ENCODE measurements at places on chromosomes 7 and 10.

DNA sequence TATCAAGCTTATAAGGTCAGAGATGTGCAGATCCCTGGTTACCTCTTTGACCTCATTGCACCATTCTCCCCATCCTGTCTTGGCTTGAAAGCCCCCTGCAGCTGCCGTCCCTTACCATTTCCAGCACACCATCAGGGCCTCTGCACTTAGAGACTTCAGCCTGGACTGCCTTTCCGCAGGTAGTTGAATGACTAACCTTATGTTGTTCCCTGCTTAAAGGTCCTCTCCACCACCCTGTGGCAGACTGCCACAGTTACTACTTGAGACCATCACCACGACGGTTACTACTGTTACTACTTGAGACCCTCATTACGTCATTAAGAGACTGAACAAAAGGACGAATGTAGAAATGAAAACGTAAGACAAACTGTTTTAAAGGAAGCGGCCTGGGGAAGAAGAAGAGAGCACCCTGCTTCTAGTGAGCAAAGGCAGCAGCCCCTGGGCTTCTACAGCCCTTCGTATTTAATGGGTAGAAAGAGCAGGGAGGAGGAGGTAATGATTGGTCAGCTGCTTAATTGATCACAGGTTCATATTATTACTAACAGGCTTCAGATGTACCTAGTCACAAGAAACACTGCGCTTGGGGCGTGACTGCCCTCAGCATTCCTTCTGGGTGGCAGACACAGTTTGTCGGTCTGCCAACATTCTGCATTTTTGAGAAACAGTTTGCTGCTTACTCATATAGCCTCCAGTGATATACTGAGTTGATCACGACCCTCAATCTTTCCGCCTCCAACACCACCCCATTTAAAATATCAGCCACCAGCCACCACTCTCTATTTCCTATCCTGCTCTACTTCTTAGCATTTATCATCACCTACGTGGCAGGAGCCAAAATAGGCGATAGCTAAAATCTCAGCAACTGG is 74.1 kb upstream of the PARD3 start:
- DNase-seq, result no peak

DNA sequence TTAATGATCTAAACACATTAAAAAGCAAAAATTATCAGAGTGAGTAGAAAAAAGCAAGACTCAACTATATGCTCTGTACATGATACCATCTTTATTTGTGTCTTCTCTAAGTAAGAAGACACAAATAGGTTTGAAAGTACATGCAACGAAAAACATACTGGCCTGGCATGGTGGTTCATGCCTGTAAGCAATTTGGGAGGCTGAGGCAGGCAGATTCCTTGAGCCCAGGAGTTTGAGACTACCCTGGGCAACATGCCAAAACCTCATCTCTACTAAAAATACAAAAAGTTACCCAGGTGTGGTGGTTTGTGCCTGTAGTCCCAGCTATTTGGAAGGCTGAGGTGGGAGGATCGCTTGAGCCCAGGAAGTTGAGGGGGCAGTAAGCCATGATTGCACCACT is 78.1 kb upstream of the TOMM7 start:
- no peak for DNase-seq

DNA sequence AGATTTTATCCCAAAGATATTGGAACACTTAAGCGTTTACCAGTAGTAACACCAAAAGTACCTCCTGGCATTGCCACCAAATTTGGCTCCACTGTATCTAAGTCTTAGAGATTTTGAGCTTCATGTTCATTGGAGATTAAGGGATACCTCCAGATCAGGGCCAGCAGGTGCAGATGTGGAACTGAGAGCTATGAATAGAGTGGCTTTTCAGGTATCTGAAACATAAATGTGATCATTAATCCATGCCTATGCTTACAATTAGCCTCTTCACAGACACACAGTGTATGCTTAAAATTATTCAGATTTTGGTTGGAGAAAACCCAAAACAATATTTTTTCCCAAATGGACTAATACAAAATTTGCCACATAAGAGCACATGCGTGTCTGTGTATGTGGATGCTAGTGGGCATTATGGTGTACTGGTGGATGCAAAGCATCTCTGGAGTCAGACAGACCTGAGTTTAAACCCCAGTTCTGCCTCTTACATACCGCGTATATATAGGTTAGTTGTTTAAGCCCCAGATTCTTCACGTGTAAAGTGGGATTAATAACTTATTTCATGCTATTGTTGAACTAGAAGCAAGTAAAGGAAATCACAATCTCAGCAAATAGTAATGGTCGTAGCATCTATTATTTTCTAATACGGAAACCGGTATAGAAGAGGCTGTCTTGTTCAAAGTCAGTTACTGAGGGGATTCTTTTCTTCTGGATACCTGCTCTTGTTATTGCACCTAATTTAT is 6.8 kb upstream of the LRRC4 start:
- DNase-seq, result no peak

GRCh38 chr10:13990392-13990805 is 340.3 kb downstream of the FRMD4A start:
- no peak for DNase-seq

DNA sequence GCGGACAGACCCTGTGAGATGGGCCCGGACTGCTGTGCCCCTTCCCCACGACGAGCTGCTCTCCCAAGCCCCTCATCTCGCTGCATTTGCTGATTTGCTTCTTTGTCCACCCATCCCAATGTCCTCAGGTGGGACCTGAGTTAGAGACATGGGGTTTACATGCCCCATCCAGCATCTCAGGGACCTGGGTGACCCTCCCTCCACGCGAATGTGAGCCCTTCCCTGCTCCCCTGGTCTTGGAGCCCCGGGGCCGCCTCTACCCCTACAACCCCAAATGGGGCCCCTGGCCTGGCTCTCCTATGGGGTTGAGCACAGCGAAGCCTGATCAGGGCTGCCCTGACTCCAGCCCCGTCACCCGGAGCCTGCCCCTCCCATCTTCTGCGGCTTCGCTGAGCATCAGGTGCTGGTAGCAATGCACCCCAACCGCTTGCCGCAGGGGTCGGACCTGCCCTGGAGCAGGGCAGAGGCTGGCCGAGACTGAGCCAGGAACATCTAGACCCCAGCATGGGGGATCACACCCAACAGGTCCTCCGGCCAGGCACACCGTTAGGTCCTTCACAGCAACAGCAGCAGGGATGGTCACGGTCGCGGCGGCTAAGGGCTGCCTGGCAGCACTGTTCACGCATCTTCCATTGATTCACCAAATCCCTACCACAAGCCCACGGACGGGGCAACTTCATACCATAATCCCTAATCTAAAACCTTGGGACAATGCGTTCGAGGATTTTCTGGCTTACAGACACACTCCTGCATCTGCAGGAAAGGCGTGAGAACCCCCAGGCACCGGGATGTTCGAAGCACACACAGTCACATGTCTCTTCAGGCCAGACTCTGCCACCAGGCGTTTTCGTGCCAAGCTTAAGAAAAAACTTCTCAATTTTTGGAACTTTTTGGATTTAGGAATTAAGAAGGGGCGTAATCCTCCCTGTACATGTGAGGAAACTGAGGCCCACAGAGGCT is 15.5 kb downstream of the WDR86 start:
- DNase-seq, result no peak

GRCh38 chr10:420154-421121 is 269.0 kb downstream of the DIP2C start:
- no peak for DNase-seq

DNA sequence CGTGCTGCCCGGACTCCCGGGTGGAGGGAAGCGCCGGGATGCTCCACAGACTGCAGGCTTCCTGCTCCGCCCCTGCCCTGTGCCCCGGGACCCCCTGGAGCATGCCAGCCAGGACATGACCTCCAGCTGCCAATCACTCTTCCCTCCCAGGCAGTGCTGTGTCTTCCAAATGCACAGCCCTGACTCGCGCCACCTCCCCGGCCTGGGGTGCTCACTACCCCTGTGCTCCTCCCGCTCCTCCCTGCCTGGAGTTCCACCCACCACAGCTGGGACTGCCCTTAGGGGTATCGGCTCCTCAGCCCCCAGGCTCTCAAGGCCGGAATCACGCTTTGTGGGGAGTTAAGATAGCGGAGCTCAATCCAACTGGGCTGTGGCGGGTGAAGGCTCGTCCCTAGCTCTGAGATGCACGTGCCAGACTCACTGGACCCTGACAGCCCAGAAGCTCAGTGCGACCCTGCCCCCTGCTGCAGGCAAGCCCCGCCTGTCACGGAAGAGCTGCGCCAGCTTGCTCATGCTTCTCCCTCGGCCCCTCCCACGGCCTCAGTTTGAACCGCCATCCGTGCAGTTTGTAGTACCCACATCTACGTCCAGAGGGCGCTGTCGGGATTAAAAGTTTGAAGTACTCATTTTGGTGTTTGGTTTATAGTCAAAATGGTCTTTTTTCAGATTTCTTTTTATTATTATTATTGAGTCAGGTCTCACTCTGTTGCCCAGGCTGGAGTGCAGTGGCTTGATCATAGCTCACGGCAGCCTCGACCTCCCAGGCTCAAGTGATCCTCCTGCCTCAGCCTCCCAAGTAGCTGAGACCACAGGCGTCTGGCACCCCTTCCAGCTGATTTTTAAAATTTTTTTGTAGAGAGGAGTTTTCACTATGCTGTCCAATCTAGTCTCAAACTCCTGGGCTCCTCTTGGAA is 142.5 kb upstream of the TCERG1L start:
- DNase-seq, result peak; percentile 55

GRCh38 chr7:8436965-8437364 is 3.6 kb downstream of the NXPH1 start:
- no peak for DNase-seq

DNA sequence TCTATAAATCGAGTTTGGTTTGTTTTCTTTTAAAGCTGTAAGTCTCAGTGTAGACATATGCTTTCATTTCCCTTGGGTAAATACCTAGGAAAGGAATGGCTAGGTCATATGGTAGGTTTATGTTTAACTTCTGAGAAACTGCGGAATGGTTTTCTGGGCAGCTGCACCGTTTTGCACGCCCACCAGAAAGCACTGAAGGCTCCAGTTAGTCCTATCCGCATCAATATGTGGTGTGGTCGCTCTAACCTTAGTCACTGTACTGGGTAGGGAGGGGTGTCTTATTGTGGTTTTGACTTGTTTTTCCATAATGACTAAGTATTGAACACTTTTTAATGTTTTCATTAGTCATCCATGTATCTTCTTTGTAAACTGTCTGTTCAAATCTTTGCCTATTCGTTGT is 279.5 kb upstream of the AKR1E2 start:
- no peak for DNase-seq

GRCh38 chr10:96310321-96310669 is 6.1 kb downstream of the DNTT start:
- DNase-seq, result no peak

DNA sequence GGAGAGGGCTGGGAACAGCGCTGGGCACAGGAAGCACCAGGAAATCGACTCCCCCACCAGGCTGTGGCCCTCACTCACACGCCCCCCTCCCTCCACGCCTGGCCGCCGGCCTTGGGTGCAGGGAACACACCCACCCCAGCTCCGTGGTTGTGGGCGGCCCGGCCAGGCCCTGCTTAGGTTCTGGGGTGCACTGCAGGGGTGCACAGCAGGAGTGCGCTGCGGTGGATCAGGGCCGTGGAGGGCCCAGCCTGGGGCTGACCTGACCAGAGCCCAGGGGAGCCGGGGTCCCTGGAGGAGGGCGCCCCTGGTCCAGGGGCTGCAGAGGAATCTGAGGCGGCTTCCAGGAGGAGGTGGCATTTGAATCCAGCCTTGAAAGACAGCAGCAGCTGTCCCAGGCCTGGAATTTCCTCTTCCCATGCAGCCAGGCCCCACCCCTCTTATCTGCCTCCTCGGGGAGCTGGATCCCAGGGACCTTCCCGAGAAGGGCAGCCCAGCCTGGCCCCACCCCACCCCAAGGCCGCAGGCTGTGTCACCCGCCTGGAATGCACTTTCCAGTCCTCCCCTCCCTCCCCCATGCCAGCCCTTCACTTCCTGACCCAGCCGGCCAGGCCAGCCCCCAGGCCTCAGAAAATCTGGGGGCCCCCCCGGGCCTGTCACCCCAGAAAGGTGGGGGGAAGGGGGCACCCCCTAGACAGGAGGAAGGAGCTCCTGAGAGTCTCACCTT is 18.4 kb upstream of the PDGFA start:
- no peak for DNase-seq

GRCh38 chr7:149459201-149459539 is 1.7 kb downstream of the ZNF777 start:
- no peak for DNase-seq

GRCh38 chr7:14507617-14508016 is 394.9 kb downstream of the DGKB start:
- DNase-seq, result no peak

DNA sequence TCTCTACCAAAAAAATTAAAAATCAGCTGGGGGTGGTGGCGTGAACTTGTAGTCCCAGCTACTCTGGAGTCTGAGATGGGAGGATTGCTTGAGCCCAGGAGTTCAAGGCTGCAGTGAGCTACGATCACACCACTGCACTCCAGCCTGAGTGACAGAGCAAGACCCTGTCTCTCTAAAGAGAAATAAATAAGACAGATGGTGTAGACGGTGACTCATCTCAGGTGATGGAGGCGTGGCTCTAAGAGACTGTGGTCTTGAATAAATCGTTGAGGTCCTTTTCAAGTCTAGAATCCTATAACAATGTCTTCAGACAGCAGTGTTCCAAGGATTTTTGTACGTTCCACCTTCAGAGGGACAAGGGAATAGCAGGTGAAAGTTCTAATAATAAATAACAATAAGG is 53.8 kb upstream of the PFKFB3 start:
- no peak for DNase-seq

DNA sequence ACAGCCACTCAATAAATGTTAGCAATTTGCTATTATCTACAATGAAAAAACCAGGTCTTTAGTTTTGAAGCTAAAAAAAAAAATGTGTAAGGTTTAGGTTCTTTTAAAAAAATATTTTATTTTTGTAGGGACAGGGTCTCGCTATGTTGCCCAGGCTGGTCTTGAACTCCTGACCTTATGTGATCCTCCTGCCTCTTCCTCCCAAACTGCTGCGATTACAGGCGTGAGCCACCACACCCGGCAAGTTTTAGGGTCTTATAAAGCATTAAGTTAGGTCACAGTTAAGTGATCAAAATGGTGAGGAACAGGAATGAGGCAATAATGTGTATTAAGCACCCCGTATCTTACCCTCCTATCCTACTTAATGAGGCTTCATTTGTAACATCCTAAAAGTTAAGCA is 774 bp downstream of the SEM1 start:
- DNase-seq, result no peak

DNA sequence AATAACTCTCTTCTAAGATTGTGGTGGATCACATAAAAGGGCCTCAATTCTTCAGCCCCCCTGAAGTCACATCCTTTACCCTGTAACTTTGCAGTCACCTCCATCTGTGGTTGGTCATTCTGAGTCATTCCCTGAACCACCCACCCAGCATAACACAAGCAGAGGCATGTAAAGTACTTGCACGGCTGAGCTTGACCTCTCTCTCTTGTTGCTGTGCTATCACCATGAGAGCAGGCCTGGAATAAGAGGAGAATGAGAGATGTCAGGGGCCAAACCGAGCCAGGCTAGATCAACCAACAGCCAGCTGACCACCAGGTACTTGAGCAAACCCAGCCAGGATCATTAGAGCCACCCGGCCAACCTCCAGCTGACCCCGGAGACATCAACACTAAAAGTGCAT is 13.5 kb upstream of the STK17A start:
- no peak for DNase-seq

GRCh38 chr10:28743576-28743975 is 66.3 kb downstream of the BAMBI start:
- no peak for DNase-seq

Measured in CD4-positive, alpha-beta T cell (primary cell).